ENCODE measurements at places on chromosomes 5 and 9. TPM values are rescaled to one million over a fixed set of nuclear protein-coding genes. Genes with fewer than 3 reads are reported as not detected.
A peak's percentile ranks its signal among the peaks of the same experiment; 100 is the strongest.

DNA sequence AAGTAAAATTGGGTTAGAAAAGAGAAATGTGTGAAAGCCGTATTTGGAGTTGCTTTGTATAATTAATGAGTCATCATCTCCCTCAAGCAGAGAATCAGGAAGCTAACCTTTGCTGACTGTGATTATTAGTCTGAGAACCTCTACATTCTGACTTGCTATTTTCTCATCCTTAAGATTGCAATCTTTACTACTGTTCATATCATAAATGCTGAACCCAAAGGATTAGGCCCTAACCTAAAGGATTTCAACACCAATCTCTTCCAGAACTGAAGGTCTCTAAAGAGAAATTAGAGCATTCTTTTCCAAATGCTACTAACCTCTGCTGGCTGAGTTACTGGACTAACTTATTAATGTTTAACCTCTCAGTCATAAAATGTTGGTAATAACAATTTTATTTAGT lies 538.1 kb upstream of the MEF2C start:
- DNase-seq = peak; percentile 42

Gene MZB1
- polyA plus RNA-seq = 1.3 TPM

- DNase-seq = no peak
Observed at GRCh38 chr5:1511651-1512540, 11.9 kb downstream of the LPCAT1 start.

GRCh38 chr5:127856292-127856691 lies 153.1 kb downstream of the CCDC192 start:
- DNase-seq = peak; percentile 91

DNA sequence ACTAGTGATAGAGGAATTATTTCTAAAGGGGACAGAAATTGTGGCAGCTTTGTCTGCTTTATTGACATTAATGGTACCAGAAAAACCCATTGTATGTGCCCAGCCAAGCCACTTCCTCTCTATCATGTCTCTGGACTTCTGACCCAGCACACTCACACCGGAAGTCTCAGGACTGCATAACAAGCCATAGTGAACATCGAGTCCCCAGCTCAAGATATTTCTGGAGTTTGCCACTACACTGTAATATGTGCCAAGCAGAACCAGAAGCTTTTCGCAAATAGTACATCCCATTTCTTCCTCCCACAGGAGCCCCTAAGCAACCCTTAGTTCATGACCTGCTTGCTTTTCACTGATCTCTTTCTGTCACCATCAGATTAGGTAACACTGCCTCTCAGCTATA lies 187.4 kb upstream of the GHR start:
- DNase-seq = no peak

Measured in large intestine (tissue), 12 donors.